ENCODE measurements at places on chromosomes 6 and 20. TPM values are rescaled to one million over a fixed set of nuclear protein-coding genes. Genes with fewer than 3 reads are reported as not detected.

Gene OOEP
- not detected for total RNA-seq

Gene LPIN3
- 8.9 TPM for total RNA-seq

Gene PHACTR3
- total RNA-seq, result 0.26 TPM

Gene BMP6
- not detected for total RNA-seq

DNA sequence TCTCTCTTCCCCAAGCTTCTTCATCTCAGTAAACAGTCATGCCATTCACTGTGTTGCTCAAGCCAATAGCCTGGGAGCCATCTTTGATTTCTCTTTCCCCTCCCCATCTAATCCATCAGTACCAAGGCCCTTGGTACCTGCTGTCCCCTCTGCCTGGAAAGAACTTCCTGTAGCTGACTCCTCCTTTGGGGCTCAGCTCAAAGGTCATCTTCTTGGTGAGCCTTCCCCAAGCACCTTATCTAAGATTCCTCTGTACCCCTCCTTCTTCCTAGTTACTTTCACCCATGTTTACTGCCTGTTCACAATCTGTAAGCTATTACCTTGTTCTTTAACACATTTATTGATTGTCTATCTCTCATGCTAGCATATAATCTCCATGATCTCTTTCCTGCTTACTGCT, 3.5 kb downstream of the AARS2 start:
- no peak for DNase-seq

DNA sequence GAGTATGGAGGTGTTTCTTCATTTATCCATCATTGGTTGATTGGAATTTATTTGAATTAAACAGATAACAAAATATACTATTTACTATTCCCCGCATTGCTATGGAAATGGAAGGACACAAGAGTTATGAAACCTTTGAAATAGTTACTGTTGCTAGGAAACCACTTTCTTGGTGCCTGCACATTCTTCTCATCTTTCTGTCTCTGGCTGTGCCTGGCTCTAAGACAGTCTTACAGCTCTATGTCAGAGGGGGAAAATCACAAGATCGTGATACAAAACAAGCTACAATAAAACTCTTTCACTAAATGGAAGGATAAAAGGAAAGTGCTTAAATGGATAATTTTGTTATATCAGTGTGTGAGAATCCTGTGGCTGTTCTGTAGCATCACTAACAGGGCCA, 453.0 kb downstream of the LMBRD1 start:
- no peak for DNase-seq

DNA sequence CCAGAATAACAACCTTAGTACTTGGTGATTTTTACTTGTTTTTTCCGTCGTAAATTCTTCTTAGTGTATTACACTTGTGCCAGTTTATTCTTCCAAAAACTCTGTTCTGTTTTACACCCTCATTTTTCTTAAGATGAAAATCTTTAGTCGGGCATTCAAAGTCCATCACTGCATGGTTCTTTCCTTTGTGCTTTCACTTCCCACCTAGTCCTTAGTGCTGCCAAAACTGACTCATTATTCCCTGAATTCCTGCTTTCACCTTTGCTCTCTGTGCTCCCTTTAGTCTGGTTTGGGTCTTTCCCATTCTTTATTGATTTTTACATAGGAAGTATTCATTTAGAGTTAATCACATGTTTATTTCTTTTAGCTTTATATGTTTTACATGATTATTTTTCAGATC, 3.3 kb downstream of the TRMT11 start:
- no peak for DNase-seq

- no peak for DNase-seq
Observed at GRCh38 chr6:96032661-96033060, 16.9 kb downstream of the FUT9 start.

- no peak for DNase-seq
Observed at GRCh38 chr20:61954276-61955021, 111.2 kb downstream of the TAF4 start.

- no peak for DNase-seq
Observed at GRCh38 chr6:21213492-21213891, 380.1 kb upstream of the SOX4 start.

GRCh38 chr6:141734071-141734840, 398.5 kb upstream of the GJE1 start:
- no peak for DNase-seq

GRCh38 chr6:26554697-26555504, 16.7 kb downstream of the HMGN4 start:
- peak; percentile 79 for DNase-seq

GRCh38 chr6:13384966-13385365, 56.6 kb upstream of the TBC1D7 start:
- DNase-seq, result no peak

GRCh38 chr6:159390381-159390780, 221.2 kb downstream of the FNDC1 start:
- DNase-seq, result no peak

GRCh38 chr20:20455926-20456325, 88.0 kb downstream of the INSM1 start:
- no peak for DNase-seq

- DNase-seq, result no peak
Observed at GRCh38 chr20:37393863-37394542, 48.1 kb downstream of the SRC start.

- no peak for DNase-seq
Observed at GRCh38 chr6:154249499-154250298, 106.9 kb downstream of the IPCEF1 start.

DNA sequence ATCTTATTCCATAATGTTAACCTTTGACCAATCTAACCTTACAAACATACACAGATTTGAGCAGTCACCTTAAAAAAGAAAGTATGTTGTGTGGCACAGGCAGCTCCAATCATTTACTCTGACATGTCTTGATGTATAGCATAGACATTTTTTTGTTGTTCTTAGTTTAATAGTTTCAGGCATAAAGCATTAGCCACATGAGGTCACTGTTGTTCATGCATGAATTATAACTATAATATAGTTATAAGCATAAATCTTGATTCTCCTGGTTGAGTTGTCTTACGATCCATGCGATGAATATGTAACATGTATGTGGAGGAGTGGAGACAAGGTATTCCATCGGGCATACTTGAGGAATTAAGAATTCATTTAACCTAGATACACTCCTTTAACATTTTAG, 26.1 kb upstream of the NKAIN2 start:
- DNase-seq, result peak; percentile 65

DNA sequence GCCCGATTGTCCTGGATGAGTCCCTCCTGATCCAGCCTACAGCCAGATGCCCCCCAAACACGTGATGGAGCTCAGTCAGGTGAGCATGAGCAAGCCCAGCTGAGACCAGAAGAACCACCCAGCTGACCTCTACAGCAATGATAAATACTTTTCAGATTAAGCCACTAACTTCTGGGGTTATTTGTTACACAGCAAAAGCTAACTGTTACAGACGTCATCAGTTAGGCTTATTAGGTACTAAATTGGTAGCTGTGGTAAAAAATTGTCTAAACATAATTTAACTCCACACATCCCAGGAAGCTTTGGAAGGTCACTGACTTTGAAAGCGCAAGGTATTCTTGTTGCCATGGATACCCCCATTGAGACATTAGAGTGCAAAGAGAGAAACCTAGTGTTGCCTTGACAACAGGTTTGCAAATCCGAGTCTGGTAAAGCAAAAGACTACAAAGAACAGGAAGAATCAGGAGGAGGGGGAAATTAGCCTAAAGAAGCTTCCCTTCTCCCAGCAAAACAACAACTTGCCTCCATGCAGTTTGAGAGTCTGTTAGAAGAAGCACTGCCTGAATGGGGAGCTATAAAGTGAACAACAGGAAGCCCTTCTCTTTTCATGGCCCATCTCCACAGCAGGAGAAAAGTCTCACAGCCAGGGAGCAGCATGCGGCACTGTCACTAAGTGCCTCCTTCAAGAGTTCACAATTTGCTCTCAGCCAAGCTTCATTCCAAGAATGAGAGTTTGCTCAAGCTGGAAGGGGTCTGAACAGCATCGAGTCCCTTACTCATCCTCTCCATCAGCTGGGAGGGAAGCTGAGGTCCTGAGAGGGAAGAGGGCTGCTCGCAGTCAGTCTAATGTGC, 41.7 kb upstream of the ZNF831 start:
- no peak for DNase-seq

DNA sequence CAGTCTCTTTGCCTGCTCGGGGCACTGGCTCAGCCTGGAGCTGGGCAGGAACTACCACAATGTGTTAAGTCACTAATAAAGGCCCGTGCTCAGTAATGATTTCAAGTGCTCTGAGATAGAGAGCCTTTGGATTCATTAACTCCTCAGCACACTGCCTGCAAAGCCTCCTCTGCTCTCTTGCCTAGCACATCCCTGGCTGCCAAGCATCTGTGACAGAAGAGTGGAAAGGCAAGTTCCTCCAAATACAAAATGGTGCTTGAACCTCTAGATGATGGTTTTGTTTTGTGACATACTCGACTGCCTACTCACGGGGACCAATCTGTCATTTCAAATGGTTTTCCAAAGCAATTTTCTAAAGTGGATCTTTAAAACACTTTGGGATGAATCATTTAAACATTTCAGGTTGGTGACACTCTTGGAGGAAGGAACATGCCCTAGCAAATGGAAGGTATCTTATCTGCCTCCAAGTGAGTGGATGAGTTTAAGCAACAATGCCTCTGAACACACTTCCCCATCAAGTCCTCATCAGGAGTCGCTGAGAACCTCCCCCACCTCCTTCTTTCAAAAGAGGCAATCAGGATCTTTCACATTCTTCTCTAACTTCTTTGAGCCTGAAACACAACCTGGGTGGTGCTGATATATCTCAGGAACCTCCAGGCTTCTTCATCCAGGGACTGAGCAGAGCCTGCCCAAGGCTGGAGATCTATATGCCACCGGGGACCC, 35.8 kb downstream of the METTL24 start:
- DNase-seq, result no peak

DNA sequence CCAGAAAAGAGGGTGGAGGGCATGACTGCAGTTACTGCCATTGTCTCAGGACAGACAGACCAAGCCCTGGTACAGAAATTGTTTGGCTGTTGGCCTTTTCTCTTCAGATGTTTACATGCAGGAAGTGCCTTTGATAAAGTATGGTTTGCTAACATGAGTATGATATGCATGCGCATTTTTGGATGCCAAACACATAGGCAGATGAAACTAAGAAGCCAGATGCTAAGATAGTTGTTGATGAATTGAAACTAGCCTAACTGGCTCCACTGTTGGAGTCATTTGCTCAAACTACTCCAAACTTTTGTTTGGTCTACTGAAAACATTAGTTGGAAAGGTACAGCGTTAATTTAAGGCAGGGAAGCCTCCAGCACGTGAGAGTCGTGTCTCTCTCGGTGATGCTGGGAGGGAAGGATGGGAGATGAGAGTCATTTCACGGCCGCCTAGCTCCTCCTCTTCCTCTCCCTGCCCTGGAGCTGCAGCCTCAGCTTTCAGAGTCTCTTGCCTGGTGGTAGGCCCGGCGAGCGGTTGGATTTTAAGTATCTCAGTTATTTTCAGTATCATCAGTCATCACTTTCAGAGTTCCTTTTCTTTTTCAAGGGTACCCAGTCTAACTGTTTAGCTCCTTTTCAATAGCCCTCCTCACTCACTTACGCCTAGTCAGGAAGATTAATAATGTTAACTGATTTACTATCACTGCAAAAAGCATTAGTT, 29.7 kb downstream of the RREB1 start:
- DNase-seq, result peak; percentile 12

DNA sequence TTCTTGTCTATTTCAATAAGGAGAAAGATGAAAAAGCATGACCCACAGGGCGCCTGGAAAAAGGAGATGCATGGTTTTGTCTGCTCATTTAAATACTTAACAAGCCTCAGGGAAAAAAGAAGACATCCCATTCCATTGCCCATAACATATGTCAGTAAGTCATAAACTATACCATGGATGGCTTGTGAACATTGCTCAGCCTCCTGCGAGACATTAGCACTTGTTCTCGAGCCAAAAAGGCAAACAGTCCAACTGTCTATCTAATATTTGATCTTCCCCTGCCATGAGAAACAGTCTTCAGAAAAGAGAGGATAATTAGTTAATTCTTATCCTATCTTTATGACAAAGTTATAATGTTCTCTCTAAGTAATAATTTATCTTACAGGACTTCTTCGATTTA, 527.4 kb downstream of the HACE1 start:
- no peak for DNase-seq

- DNase-seq, result no peak
Observed at GRCh38 chr20:2295886-2296515, at the start of gene TGM3. TSS of gene TGM3 (plus strand) at chr20:2296001. CDS start at chr20:2296064, 63 bp downstream.

Measured in HT-29 (cell line).